ENCODE measurements at places on chromosomes 6 and 20.
A peak's percentile ranks its signal among the peaks of the same experiment; 100 is the strongest.

DNA sequence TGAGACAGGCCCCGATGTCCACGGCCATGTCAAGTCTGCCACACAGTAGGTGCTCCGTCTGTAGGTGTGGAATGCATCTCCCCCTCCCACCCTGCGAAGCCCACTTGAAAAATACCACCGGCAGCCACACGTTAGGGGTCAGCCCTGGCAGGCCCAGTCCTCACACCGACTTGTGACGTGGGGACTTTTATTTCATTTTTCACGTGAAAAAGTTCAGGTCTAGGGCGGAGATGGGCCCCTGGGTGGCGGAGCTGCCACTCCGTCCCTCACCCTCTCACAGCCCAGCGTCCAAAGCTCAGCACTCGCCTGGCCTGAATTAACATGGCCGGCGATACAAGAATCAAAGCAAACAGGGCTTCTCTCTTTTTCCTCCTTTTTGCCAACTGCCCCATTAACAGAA, 3.8 kb upstream of the TUBB1 start:
- DNase-seq, result no peak

GRCh38 chr20:7673841-7674240, 266.4 kb downstream of the HAO1 start:
- DNase-seq, result peak; percentile 21

DNA sequence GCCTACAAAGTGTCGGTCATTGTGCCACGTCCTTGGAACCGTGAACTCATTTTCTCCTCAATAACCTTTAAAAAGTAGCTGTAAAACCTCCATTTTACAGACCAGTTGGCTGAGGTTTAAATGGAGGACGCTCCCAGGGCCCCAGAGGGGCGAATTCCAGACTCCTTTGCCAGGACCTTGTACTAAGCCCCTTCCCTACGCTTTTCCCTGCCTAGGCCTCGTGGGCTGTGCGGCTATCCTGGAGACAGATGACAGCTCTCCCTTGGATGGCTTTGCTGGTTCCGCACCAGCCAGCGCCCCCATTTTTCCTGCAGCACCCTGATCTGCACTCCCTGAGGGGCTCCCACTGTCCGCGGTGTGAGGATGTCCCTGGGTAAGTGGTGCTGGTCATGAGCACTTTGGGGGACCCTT, 12.1 kb upstream of the SNHG17 start:
- no peak for DNase-seq

GRCh38 chr6:108697561-108698161, 136.9 kb downstream of the FOXO3 start:
- DNase-seq, result no peak

GRCh38 chr20:43987531-43987930, 72.9 kb downstream of the TOX2 start:
- no peak for DNase-seq

DNA sequence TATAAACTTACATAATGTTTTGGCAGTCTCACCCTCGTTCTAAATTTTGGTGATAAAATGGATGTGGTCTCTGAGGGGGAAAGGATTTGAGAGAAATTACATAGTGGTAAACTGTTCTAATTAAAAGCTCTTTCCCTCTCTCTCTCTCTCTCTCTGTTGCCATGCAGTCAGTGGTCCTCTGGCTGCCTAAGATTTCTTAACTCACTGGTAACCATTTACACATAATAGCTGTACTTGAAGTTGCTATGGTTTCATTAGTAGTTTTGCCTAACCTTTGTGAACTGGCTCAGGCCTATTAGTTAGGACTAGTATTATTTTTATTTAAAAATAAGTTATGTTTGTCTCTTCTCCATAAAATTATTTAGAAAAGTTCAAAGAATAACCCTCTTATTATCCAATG, 42.0 kb downstream of the MAPK14 start:
- no peak for DNase-seq

GRCh38 chr6:17047889-17048288, 54.0 kb upstream of the STMND1 start:
- no peak for DNase-seq

- peak; percentile 99 for DNase-seq
These were observed 17.8 kb upstream of the ZNF217 start for GRCh38 chr20:53611449-53611894.
